ENCODE measurements at places on chromosomes 12 and 14.
A peak's percentile ranks its signal among the peaks of the same experiment; 100 is the strongest.

DNA sequence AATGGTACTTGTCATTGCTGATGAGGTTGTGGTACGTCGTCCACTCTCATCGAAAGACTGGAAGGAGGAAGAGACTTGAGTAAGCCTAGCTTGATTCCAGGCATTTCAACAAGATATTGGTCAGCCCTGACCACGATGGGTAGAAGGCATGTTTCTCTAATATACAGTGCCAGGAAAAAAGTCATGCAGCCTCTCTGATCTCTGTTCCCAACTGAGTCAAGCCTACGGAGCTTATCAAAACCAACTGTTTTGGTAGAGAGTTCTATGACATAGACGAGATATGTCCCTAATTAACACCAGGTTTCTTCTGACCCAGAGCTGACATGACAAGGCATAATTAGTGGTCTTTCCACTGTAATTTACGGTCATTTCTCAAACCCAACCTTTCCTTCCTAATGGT, 58.5 kb downstream of the NIN start:
- no peak for DNase-seq

DNA sequence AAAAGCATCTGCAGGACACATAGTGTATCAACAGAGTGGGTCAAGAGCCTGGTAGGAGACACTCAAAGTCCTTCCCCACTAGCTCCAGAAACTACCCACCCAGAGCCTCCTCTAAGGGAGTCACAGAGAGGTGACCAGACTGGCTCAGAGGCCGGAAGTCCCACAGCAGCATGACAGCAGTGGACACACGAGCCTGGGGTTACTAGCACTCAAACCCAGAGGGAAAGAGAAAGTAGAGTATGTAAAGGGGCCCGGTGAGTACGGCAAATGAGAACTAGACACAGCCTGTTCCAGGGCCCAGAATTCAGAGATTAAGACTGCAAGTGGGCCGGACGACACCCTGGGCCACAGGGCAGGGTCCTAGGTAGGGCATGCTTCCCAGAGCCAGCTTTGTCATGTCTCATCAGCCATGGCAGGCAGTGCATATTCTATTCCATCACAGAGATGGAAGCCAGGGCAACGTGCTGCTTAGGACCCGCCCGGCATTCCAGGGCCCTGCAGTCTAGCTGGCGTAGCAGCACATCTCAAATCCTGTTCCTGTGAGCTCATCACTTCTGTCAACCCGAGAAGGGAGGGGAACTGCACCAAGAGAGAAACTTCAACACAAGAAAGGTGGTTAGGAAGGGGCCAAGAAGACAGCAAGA, 4.2 kb downstream of the IFFO1 start:
- DNase-seq: peak; percentile 50

DNA sequence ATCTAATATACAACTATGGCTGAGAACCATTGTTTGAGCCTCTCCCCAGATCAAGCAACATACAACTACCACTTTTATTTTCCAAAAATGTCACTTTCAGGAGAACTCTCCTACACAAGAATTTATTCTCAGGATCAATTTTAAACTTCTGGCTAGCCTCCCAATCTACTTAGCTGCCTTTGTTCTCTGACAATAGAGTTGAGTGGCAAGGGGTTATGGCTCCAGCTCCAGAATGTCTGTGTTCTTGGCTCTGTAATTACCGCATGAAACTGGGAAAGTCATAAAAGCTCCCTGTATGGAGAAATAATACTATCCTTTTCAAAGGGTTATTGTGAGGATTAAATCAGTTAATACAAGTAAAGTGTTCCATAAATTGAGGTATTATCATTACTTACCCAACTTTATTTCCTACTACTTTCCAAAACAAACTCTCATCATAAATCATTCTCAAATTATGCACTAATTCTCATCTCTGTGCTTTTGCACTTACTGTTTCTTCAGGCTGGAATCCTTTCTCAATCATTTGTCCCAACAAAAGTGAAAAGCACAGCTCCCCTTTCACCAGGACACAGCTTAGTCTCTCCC, 121.9 kb downstream of the GARIN6 start:
- no peak for DNase-seq

DNA sequence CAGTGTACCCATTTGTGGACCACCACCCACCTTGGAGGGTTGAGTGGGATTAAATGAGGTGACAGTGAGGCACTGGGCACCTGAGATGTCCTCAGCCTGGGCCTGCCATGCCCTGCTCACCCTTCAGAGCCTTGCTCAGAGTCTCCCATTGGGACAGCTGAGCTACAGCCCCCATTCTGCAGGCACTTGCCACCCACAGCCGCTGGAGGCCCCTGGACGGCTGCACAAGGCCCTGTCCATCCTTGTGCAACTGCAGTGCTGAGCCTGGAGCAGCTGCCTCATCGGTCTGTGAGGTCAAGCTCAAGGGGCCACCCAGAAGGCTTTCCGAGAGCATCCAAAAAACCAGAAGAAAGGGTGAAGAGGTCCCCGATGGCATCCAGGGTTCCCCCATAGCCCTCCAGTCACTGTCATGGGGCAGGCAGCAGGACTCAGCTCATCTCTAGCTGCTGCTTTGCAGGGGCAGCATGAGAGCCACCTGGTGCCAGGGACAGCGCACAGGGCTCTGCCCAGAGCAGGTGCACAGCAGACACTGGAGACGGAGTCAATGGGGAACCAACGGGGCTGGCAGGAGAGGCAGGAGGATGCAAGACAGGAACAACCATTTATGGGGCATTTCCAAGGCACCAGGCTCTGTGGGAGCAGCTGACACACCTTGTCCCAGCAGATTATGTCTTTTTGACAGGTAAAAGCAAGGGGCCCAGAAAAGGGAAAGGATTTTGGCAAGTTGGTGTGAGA, 84.6 kb downstream of the ARL6IP4 start:
- peak; percentile 79 for DNase-seq

DNA sequence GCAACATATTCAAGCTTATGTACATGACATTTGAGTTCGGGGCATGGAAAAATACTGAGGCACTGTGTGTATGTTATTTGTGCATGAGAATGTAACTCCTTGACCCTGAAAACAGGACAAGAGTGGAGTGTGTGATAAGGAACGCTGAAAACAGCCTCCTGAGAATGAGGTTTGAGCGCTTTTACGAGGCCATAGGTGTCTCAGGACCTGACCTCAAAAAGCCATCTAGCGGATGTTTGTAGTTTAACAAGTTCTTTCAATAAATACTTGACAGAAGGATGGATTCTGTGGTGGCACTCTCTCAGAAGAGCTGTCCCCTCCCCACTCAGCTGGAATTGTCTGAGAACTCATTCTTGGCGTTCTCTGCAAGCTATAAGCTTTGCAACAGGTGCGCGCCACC, 350.5 kb upstream of the TMTC1 start:
- no peak for DNase-seq

- DNase-seq: no peak
These were observed 417.7 kb upstream of the ATXN7L3B start for GRCh38 chr12:74119811-74120362.

DNA sequence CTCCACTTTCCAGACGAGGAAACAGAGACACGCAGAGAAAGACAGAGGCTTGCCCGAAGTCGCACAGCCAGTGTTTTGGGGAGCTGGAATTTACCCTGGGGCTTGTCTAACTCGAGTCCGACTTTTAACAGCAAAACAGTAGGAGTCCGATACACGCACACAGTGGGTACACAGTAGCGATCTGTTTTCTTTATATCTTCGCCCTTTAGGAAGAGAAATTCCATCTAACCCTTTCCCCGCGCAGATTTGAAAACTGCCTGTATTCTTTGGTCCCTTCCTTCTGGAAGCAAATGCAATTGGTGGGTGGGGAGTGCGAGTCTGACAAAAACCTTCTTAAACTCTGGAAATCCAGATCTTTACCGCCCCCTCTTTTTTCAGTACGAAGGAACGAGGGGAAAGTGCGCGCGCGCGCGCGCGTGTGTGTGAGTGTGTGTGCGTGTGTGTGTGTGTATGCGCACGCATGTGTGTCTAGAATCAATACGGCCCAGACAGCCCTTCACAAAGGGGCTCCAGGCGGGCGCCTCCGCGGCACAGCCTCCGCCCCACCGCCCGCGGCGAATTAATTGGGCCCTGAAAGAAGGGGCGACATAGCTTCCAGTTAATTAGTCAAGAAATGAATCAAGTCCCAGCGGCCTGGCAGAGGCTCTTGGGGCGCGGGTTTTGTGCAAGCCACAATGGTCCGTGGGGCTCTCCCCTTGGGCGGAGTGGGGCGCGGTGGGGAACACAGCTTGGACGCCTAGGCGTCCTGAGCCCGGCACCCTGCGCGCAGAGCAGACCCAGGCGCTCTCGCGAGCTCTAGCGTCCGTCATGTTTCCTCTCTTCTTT, 14.0 kb upstream of the TBX3 start:
- DNase-seq: no peak

- no peak for DNase-seq
These were observed 2.8 kb downstream of the FAM234B start for GRCh38 chr12:13046964-13047363.

DNA sequence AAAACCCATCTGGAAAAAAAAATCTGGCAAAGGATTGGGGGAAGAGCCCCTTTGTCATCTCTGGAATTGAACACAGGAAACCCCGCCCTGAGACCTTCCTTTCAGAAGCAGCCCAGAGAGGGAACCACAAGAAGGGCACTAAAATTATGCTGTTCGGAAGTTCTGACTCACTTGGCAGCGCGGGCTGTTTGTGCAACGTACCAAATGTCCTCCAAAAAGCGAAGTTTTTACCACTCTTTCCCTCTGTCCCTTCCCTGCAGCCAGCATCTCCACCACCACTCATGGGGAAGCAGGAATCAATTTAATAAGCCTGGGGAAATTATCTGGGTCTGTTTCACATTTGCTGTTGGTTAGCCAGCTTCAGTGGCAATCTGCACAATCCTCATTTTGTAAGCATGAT, 3.2 kb upstream of the SYNE3 start:
- no peak for DNase-seq

DNA sequence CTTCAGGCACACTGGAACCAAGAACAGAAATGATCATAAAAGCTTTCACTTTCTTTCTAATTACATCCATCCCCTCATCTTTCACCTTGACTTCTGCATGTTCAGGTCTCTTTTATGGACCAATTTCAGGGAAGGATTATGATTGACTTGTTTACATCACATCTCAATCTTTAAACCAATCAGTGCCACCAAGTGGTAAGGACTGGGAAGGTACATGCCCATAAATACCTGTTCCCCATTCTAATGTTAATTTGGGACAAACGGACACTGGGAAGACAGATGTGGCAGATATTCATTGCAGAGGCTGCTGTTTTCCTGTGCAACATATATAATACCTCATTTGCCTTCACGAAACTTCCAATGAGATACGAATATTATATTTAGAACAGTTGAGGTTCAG, 978.1 kb downstream of the GALC start:
- no peak for DNase-seq

DNA sequence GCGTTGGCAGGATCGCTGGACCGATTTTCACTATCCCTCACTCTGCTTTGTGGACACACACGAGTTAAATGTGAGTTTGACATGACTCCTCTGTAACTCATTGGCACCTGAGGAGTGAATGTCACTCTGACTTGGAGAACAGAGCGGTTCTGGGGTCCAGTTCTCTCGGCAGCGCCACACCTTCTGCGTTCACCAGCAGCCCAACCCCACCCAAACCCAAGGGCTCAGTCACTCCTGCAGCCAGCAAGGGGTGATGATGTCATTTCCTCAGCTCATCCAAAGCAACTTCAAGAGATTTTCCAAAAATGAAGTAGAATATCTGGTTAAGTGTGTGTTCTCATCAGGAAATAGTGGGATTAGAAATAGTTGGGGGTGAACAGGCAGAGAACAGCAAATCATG, 36.3 kb downstream of the ADGRD1 start:
- DNase-seq: no peak

- DNase-seq: no peak
These were observed 36.3 kb downstream of the PTGER2 start for GRCh38 chr14:52350445-52350844.

DNA sequence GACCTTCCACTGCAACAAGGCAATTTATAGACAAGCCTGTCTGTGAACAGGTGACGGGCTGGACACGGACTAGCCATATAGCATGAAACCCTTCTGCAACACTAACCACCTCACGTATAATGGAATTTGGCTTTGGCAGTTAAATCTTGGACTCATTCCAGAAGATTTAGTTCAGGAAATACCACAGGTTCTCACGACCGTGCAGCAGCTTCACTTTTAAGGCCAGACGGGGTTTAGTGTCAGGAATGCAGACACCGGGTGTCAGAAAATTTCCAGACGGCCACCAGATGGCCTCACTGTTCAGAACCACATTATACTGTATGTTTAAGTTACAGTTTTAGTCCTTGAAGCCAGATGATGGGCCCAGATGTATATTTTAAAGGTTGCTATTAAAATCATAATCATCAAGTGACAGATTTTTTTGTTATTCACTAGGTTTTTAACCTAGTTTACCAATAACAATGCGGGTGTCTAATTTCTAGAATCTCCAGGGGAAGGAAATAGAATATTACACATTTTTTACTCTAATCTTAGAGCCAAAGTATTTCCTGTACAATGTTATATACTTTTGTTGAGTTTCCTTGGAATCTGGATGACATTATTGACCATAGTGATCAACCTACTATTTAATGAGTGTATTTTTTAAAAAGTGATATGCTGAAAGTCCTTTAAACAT, 90.5 kb upstream of the TMPO start:
- peak; percentile 42 for DNase-seq

- DNase-seq: no peak
These were observed 10.9 kb upstream of the IL26 start for GRCh38 chr12:68236421-68237059.

GRCh38 chr12:80704420-80704819, 3.0 kb upstream of the MYF6 start:
- no peak for DNase-seq

DNA sequence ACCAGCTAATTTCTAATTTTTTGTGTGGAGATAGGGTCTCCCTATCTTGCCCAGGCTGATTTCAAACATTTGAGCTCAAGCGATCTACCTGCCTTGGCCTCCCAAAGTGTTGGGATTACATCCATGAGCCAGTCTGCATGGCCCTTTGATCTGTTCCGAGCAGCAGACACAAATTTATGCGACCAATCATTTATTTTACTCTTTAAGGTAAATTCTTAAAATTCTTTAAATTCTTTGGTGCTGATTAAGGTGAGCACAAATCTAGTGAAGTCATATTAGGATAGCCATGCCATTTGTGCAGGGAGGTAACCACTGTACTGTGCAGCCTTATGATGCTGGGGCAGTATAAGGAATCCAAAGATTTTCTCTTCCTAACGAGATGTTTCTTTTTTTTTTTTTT, 135.7 kb downstream of the SRGAP1 start:
- DNase-seq: no peak

GRCh38 chr12:117119592-117120198, 20.5 kb upstream of the TESC start:
- no peak for DNase-seq

GRCh38 chr12:68422956-68423574, 90.9 kb upstream of the MDM1 start:
- no peak for DNase-seq

GRCh38 chr14:104284107-104284592, 145.8 kb downstream of the KIF26A start:
- DNase-seq: no peak

DNA sequence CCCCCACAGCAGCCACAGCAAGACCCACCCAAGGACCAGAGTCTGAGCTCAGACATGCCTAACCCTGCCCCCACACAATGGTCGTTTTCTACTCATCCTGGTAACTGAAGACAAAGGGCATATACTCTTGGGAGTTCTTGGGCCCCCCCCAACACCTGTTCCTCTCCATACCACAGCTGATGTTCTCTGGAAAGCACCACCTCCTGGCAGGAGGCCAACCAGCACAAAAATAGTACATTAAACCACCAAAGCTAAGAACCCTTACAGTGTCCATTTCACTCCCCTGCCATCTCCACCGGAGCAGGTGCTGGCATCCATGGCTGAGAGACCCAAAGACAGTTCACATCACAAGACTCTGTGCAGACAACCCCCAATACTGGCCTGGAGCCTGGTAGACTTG, 80.6 kb upstream of the DAAM1 start:
- DNase-seq: no peak

GRCh38 chr14:58677517-58677916, 39.8 kb downstream of the DACT1 start:
- no peak for DNase-seq
